Hematopoietic multipotent progenitor cell treated with erythropoietin and hydrocortisone succinate and interleukin-3 and kit ligand, for 8 days (in vitro differentiated cells): ENCODE measurements at places on chromosomes 5 and 9.

DNA sequence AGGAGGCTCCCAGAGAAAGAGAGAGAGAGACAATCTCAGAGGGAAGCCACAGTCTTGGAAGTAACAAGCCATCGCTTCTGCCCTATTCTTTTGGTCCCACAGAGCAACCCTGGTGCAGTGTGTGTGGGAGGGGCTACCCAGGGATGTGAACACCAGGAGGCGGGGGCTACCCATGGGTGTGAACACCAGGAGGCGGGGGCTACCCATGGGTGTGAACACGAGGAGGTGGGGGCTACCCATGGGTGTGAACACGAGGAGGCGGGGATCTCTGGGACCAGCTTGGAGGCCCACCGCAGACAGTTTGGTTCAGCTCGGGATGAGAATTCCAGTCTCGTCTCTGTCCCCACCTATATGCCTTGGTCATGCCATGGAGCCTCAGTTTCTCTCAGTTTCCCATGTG lies 44.9 kb downstream of the HMCN2 start:
- DNase-seq = no peak

- no peak for DNase-seq
These were observed 488.4 kb downstream of the ENC1 start for GRCh38 chr5:74152136-74152535.

DNA sequence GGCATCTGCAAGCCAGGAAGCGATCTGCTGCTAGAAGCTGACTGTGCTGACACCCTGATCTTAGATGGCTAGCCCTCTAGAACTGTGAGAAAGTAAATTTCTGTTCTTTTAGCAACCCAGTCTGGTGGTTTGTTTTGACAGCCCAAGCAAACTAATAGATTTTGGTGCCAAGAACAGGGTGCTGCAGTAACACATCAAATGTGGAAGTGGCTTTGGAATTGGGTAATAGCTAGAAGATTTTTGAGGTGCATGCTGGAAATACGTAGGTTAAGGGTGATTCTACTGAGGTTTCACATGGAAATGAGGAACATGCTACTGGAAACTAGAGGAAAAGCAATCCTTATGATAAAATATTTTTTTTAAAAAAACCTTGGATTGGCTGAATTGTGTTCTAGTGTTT lies 153.5 kb upstream of the SH3GL2 start:
- no peak for DNase-seq

DNA sequence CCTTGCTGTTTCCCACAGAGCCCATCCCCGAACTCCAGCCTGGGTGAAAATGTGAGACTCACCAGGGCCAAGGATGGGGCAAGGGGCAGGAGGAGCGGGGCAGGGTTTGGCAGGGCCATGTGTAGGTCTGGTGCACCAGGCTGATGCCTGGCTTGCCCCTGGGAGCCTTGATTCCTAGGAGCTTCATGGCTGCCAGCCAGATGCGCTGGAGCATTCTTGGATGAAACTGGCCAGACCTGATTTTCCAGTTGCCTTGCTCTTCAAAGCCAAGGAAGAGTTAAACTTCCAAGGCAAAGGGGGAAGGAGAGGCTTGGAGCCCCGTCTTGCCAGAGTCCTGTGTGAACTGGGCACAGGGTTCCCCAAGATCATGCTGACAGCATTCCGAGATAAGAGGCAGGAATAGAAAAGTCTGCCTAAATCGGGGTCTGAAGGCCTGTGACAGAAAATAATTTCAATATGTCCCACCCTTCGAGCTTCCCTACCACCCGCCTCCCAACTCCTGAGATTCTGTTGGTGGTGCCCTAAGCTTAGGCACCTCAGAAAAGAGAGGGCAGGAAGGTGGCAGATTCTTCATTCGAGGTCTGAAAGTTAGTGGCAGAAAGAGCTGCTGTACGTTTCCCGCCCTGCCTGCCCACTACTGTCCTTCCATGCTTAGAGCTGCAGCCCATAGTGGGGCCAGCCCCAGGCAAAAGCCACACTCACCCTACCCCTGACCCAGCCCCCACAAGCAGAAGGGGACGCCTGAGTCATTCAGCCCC lies 20.4 kb downstream of the FAT2 start:
- no peak for DNase-seq

DNA sequence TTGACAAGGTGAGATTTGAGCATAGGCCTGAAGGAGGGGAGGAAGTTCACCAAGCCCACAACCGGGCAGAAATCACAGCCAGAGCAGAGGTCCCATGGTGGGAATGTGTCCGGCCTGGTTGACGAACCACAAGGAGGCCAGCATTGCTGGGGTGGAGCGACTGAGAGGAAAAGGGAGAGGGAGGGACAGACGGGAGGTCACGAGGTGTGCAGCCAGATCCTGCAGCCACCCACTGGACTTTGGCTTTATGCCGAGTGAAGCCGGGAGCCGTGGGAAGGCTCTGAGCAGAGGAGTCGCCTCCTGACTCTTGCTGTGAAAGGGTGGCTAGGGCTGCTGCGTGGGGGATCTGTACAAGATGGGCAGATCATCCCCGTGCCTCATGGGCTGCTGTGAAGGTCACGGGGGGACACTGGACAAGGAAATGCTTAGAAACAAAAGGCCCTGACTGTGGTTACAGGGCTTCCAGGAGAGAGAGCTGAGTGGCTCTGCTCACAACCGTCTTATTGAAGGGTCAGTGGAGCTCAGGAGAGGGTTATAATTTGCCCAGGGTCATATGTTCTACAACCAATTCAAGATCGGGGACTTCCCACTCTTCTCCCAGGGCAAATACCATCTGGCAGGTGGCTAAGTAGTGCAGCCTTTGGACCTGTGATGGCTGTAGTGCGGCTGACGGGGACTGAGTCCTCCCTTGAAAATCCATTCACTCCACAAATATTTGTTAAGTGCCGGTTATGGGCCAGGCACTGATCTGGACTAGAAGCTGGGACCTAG lies 15.6 kb upstream of the CD74 start:
- DNase-seq = no peak

- DNase-seq = no peak
These were observed 504.8 kb downstream of the DIRAS2 start for GRCh38 chr9:90137801-90138200.

DNA sequence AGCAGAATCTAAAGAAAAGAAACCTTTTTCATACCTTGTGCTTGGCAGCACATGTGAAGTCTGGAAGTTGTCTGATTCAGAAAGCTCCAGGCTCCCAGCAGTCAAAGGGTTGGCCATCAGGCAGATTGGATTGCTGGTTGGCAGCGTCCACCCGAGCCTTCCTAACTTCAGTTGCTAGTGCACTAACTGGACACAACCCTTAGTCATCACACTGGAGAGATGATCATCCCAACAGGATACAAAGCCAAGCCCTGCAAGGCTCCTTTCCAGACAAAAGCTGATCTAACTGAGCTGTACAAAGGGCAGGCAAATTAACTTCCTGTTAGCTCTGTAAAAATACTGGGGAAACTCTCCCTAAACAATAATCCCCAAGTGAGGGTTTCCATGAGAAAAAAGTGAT lies 185.6 kb downstream of the SNX18 start:
- no peak for DNase-seq
